Neural crest cell (in vitro differentiated cells): ENCODE measurements at places on chromosomes 1 and 21.

DNA sequence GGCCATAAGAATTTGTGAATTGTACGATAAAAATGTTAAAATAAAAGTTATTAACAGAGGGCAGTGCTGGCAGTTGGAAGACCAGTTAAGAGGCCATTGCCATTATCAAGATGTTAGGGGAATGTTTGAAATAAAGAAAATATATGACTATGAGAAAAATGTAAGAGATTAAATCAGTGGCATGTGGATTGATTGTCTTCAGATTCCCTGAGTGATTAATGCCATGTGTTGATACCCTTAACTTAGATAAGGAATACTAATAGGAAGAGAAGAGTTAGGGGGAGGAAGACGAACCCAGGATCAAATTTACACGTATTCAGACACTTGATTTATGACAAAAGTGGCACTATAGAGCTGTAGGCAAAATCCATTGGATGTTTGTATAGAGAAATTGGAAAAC lies 155.8 kb downstream of the PIK3R3 start:
- no peak for DNase-seq

- no peak for DNase-seq
Observed at GRCh38 chr1:110113551-110113950, 1.3 kb downstream of the UBL4B start.

DNA sequence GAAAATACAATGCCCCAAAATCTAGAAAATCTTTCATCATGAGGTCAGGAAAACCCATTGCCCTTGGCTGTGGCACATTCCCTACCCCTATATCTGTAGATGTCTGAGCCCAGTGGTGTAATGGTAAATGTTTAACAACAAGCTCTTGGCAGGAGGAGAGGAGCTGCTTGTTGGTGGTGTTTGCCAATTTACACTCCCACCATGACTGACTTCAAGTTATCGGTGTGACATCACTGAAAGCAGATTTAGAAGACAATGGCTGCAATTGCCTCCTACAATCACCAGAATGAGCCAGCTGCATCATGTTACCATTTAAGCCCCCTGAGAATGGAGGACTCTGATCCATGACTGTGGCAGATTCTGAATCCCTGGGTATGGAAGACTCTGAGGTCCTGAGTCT lies 70.9 kb downstream of the SDC3 start:
- no peak for DNase-seq

DNA sequence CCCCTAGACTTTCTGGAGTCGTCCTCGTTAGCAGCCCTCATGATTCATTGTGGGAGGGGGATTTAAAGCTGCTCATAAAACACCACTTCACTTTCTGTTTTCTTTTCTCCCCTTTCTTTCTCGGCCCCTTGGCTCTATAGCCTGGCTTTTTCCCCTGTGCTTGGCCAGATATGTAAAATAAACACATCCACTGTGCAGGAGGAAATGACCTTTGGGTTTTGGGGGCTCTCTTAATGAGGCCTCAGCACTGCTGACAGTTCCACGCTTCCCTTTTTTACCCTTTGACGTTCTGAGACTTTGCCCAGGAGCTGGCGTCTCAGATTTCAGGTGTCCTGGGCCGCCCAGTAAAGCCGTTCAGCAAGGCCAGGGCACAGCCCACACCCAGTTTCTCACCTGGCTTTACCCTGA lies 65.7 kb downstream of the RUNX3 start:
- no peak for DNase-seq

DNA sequence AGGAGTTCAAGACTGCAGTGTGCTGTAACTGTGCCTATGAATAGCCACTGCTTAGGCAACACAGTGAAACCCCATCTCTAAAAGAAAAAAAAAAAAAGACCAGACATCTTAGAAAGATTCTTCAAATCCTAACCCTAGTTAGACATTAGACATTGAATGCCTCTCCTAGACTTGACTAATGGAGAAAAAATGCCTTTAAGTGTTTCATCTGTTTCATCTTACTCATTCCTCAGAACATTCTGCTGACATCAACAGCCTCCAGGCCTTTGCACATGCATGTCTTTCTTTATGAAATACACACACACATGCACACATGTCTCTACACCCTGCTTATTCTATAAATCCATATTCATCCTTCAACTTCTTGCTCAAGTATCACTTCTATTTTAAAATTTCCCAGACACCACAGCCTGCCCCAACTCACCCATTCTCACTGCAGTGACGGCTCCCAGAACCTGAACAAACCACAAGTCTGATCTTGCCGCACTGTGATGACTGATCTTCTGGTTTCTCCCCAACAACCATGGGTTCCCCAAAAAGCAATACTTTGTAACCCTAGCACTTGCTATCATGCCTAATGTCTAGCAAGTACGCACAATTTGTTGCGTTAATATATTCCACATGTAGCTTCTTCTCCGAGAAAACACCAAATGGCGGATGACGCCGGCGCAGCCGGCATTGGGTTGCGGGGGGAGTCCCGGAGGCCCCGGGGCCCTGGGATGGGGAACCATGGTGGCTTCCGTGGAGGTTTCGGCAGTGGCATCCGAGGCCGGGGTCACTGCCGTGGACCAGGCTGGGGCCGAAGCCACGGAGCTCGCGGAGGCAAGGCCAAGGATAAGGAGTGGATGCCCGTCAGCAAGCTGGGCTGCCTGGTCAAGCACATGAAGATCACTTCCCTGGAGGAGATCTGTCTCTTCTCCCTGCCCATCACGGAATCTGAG lies 37.4 kb downstream of the LRRC52 start:
- DNase-seq = no peak

DNA sequence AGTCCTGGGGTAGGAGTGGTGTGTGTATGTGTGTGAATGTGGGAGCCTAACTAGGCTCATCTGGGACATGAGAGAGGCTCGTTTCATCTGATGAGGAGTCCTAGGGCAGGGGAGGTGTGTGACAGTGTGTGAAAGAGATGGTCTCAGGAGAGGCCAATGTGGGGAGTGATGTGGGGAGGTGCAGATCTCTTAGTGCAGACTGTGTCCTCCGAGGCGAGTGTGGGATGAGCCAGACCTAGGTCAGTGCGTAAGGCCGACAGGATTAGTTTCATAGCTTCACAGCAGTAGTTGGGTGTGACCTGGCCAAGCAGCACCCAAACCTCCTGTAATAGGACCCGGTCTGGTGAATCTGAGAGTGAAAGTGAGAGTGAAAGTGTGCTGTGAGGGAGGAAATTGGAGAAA lies 94.7 kb downstream of the LIPI start:
- DNase-seq = no peak

DNA sequence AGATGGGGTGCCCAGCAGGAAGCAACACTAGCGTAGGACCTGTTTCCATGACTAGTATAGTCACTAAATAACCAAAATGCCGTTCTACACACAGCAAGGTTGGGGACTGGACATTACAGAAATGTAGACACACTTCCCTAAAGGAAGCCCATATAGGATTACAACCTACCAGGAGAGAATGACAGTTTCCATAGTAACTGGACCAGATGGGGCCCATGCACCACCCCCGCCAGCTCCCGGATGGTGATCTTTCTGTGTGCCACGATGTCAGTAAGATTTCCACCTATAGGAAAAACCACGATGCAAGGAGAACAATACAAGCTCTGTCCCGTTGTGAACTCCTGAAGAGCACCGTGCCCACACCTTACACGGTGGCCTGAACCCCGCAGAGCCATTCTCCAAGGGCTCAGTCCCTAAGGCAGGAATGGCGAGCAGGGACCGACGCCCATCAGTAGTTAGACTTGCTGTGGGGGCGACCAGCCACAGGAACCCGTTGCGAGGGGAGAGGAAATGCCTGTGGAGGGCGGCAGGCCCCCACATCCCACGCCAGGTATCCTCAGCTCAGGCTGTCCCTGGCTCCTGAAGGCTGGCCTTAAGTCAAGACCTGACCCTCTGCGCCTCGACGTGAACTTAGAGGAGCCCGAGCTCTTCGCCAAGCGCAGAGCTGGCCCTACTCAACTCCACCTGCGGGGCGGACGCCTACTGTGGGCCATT lies 13.6 kb upstream of the CEP85 start:
- no peak for DNase-seq

DNA sequence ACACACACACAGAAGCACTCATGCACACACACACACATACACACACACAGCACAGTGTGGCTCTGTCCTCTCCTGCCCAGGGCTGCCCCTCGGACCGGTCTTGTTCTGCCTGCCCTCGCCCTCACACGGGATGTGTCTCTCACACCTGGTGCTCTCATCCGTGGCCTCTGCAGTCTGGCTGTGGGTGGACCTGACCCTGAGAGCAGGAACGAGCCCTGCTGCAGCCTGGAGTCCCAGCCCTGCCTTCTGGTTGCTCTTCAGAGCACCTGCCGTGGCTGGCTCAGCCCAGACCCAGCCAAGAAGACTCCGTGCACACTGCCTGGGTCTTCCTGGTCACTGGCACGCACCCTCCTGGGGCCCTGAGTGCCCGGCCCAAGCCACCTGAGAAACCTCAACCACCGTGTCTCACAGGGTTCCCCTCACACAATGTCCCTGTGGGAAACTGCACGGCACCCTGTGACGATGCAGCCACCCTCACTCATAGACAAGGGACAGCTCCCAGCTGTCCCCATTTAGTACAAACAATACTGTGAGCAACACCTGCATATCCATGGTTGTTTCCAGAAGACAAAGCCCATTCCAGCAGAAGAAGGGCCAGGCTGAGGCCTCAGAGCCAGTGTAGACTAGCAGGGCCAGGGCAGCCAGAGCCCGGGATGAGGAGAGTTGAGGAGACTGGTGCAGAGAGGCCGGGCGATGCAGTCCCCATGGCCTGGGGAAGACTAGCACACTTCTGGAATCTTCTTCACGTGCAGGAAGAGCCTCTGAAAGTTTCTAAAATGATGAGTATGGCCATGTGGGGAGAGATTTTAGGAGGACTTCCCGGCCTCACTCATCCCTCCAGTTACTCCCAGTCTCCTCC lies 234.0 kb downstream of the NPHP4 start:
- no peak for DNase-seq

DNA sequence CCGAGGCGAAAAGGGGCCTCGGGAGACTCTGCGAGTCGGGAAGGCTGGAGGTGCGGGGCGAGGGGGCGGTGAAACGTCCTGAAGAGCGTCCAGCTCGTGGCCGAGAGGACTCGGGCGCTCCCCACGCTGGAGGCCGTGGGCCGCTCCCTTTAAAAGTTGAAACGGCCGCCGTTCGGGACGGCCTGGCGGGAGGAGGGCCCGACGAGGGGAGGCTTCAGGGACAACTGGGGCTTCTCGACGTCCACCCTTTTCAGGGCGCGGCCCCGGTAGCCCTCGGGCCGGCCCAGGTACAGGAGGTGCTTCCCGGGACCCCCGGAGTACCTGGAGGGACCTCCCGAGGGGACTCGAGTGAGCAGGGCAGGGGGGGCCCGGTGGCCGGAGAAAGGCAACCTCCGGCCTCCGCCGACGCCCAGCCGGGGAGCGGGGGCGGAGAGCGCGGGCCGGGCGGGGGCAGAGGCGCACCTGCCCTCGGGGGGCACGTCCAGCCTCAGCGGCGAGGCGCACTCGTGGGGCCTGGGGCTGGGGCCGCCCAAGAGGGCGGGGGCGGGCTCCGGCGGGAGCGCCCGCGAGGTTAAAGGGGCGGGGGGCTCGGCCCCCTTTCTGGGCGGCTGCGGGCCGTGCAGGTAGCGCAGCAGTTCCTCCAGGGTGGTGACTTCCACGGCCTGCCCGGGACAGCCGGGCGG lies 14.0 kb downstream of the SEMA6C start:
- DNase-seq = no peak

GRCh38 chr1:25021591-25022215 lies 91.6 kb upstream of the RUNX3 start:
- DNase-seq = no peak

- no peak for DNase-seq
Observed at GRCh38 chr1:56326056-56326455, 253.3 kb downstream of the PLPP3 start.
